T-helper 2 cell (primary cell): ENCODE measurements at places on chromosomes 6 and 20.

DNA sequence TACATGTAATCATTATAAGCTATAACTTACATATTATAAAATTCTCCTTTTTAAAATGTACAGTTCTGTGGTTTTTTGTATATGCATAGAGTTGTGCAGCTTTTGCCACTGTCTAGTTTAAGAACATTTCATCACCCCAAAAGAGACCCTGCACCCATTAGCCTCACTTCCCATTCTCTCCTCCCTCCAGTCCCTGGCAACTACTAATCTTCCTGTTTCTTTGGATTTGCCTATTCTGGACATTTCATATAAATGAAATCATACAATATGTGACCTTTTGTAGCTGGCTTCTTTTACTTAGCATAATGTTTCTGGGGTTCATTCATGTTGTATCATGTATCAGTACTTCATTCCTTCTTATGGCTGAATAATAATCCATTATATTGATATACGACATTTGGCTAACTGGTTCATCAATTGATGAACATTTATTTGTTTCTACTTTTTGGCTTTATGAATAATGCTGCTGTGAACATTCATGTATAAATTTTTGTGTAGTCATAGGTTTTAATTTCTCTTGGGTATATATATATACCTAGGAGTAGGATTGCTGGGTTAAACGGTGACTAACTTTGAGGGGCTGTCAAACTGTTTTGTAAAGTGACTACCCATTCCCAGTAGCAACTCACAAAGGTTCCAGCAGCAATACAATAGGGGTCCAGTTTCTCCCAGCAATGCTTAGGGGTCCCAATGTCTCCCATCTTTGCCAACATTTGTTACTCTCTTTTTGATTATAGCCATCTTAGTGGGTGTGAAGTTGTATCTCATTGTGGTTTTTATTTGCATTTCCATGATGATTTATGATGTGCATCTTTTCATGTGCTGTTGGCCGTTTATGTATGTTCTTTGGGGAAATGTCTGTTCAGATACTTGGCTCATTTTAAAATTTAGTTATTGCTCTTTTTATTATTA, 10.7 kb downstream of the PTPRA start:
- DNase-seq = no peak

DNA sequence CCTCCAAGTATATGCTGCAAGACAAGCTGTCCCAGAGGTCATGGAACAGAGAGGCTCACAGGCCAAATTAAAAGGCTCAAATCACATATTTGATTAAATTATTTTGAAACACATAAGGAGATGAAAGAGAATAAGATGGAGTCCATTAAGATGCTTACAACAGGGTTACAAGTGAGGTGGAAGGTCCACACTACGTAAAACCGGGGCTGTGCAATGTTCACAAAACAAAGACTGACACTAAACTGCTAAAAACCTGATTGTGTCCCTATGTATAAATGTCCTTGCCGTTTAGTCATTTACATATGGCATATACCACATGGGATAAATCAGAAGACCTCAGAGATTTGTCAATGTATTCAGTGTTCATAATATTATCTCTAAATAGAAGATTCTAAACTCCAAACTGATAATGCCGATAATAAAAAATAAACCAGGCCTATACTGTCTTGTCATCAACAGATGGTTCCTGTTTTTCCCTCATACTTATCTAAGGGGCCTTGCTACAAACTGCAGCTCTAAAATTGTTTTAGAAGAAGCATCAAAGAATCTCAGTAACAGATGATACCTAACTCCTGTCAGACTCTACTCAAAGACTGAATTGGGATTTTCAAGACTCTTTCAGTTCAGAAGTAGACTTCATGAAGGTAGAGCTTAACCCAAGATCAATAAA, 51.8 kb upstream of the RIPOR2 start:
- no peak for DNase-seq

- DNase-seq = no peak
Measured at GRCh38 chr6:79713701-79714322, 82.7 kb downstream of the SH3BGRL2 start.

DNA sequence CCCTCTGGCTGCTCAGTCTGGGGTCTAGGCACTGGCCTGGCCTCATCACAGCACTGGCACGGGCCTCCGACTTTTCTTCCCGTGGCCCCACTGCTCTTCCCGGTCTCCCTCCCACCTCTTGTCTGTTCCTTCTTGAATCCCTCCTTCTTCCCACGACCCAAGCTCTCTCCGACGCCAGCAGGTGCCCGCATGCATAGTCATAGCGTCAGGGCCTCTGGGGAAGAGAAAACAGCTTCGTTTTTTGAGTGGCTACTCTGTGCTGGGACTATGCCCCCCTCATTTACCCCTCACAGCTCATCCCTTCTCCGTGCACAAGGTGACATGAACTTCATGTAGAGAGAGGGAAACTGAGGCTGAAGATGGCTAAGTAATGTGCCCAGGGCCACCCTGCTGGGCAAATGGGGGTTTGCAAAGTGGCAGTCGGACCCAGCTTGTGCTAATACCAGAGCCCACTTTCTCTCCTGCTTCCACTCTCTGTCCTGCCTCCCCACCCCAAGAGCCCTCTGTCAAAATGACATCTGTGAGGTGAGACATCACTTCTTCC, 59.2 kb downstream of the SYNJ2 start:
- no peak for DNase-seq

GRCh38 chr20:31596831-31597480, 8.1 kb upstream of the ID1 start:
- no peak for DNase-seq

DNA sequence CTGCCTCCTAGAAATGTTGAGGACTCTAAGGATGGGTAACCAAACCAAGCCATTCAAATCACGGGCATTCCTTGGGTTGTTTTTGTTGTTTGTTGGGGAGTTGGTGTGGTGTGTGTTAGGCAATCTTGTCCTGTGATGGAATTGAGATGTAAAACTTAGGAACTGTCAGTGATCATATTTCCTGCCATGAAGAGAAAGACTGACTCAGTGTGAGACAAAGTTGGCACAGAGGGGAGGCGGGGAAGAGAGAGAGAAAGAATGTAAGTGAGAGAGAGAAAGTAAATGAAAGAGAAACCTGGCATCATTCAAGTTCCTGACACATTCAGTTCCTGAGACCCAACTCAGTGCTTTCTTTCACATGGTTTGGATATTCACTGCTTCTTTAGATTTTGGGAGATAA, 21.6 kb upstream of the FBXO30 start:
- DNase-seq = no peak

- no peak for DNase-seq
Measured at GRCh38 chr6:159821726-159822125, 21.6 kb downstream of the PNLDC1 start.

DNA sequence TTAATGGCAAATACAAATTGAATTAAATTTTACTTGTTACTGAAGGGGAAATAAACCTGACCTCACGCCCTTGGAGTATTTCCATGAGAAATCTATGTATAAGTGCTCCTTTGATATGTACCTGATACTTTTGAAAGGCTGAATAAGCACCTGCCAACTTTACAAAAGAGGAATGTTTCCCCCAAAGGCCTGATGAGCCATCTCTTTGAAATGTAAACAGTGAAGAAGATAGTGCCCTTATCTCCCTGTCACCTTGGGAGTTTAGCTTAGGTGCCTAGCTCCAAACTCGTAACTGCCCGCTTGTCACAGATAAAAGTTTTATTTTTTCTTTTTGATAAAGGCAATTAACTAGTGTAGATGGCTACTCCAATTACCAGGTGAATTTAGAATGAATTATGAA, 1.1 kb upstream of the ZNF343 start:
- DNase-seq = no peak

DNA sequence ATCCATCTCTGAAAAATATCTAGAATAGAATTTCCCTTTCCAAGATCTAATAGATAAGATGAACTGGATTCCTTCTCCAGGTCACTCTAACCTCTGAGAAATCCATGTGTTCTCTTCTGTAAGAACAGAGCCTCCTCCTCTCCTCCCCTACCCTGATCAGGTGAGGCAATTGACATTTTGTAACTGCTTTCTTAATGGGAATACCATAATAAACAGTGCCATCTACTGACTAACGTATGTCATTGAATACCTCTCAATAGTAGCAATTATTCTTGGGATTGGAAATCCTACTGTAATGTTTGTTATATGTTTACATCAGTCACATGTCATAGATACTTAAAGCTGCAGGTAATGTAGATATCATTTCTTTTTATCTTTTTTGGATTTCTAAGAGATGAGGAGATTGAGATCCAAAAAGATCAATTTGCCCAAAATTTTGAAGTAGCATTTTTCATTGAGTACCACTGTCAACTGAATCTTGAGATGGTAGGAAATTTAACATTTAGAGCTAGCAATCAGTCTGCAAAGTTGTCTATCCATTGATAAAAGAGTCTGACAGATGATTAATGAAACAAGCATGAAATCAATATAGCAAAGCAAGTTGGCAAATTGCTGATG, 365.8 kb upstream of the HSF2 start:
- DNase-seq = no peak

DNA sequence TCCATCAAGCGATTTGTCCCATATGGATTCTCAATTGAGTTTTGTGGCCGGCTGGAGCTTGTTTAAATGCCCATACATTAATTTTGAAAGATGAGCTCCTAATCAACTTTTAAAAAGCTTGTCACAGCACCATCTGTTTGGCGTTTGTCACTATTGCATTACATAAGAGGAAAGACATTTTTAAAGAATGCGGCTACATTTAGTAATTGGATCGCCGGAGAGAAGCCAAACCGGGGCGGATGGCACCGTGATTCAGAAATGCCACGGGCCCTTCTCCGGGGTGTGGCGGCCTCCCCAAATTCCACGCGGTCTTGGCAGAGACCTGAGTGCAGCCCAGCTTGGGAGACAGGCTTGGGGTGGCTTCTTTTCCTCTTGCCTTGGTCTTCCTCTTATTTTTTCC, 67.7 kb upstream of the ZNFX1 start:
- DNase-seq = no peak

DNA sequence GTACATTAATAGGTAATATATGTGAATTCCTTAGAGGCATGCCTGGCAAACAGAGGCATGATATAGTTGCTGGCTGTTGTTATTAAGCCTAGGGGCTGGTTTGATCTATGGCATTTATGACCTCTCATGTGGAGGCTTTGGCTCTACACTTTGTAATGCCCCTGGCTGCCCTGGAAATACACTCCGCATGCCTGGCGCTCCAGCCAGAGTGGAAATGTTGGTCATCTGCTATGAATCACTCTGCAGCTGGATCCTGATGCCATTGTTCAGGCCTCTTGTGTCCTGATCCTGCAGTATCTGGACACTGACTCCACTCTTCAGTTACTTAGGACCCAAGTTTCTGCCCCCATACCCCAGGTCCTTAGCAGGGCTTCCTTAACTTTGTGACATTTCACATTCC, 200.5 kb upstream of the PCSK2 start:
- no peak for DNase-seq

- no peak for DNase-seq
Measured at GRCh38 chr6:99614430-99615186, 8.0 kb downstream of the PRDM13 start.

DNA sequence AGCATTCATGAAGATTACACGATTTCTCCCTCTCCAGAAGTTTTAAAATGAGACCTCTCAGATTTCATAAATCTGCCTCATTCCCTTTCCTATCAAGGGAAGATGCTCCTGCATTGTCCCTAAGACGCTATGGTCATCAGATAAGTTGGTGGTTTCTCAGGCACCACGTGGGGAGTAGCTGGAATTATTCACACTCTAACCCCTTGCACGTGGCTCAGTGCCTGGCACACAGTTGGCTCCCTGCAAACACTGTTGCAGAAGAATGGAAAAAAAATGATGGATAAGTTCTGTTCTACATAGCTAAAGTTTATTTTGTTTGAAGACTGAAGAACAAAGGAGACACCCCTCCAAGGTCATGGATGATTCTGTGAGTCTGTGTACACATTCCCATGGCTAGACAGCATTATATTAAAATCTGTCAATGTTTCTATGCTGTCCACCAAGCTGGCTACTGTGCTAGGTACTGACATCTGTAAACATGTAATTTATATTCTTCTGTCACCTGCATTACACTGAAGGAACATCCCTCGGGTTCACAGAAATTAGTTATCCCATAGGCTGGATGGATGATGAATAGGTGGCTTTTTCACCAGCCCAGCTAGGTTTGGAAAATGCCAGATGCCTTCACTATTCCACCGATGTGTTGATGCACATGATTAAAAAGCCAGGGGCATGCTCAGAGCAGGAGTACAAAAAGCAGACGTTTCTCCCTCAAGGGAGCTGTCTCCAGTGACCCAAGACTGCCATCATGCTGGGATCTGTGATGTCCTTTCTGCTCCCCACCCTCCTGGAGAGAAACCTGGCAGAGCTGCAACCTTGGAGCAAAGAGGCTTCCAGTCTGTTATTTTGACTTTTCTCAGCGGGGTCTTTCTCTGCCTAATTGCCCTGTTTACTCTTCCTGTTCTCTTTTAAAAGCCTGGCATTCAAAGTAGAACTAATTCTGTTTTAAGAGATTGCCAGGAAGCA, 610.5 kb downstream of the UTRN start:
- DNase-seq = no peak

- DNase-seq = no peak
Measured at GRCh38 chr6:113050979-113051378, 703.8 kb downstream of the RFPL4B start.

- DNase-seq = no peak
Measured at GRCh38 chr20:23141450-23142161, 55.5 kb upstream of the CD93 start.

GRCh38 chr20:40305303-40305702, 383.7 kb downstream of the MAFB start:
- DNase-seq = no peak

- no peak for DNase-seq
Measured at GRCh38 chr20:12207875-12208274, 290.2 kb downstream of the BTBD3 start.

- no peak for DNase-seq
Measured at GRCh38 chr20:31903627-31904386, 33.4 kb downstream of the TTLL9 start.

DNA sequence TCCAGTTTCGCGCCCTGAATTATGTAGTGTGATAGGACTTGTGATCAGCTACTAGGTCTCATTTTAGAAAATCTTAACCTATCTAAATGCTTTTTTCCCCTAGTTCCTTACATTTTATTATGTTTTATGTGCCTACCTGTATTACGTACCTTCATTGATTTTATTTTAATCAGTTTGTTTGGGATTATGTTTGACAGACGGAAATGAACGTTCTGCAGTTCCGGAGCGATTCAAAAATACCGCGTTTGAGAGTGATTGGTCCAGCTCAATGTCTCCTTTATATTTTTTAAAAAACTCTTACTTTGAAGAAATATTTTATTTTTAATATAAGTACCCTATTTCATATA, 114.3 kb upstream of the BTN3A2 start:
- DNase-seq = no peak

DNA sequence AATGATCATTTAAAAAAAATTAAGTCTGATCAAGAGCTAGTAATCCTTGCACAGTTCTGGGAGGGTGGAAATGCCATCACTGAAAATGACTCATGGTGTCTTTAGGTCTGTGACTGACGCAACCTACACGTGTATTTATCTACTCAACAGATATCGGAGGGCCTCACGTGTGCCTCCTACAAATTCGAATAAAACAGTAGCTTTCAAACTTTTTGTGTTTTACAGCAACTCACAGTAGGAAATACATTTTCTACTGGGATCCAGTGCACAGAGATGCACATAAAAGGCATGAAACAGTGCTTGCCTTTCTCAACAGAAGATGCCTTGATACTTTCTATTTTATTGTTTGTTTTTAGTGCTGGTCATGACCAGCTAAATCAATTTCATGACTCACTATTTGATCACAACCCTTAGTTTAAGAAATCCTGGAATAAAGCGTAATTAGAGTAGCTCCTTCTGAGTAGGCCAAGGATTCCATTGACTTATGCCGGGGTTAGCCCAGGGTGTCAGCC, 210.0 kb upstream of the SNX9 start:
- DNase-seq = no peak

GRCh38 chr6:150627585-150628025, 27.9 kb downstream of the PLEKHG1 start:
- DNase-seq = no peak
